ENCODE measurements at places on chromosomes 7 and 10.

GRCh38 chr10:96118604-96119450, 11.3 kb upstream of the ZNF518A start:
- DNase-seq: peak; percentile 85

DNA sequence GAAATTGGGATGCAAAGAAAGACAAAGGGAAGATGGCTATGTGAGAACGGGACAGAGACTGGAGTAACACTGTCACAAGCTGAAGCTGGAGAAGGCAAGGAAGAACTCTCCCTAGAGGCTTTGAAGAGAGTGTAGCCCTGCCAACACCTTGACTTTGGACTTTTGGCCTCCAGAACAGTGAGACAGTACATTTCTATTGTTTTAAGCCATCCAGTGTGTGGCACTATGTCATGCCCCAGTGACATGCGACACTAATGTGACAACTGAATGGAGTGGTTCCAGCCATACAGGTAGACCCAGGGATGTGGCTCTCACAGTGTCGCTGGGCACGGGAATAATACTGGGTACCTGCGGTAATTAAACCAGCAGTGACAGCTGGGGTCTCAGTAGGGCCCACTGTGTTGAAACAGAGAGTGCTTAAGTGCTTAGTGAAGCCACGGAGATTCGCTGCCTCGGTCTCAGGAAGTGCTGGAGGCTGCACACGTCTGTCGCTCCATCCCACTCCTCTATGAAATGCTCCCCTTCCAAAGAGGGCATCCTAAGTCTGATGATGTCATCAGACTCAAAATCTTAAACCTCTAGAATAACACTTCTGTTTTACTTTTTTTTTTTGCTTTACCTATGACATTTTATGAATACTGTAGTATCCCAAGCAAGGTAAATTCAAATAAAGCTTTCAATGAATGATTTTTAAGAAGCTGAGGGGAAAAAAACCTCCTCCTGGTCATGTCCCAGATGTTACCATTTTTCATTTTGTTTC, 154.6 kb upstream of the RHEB start:
- no peak for DNase-seq

DNA sequence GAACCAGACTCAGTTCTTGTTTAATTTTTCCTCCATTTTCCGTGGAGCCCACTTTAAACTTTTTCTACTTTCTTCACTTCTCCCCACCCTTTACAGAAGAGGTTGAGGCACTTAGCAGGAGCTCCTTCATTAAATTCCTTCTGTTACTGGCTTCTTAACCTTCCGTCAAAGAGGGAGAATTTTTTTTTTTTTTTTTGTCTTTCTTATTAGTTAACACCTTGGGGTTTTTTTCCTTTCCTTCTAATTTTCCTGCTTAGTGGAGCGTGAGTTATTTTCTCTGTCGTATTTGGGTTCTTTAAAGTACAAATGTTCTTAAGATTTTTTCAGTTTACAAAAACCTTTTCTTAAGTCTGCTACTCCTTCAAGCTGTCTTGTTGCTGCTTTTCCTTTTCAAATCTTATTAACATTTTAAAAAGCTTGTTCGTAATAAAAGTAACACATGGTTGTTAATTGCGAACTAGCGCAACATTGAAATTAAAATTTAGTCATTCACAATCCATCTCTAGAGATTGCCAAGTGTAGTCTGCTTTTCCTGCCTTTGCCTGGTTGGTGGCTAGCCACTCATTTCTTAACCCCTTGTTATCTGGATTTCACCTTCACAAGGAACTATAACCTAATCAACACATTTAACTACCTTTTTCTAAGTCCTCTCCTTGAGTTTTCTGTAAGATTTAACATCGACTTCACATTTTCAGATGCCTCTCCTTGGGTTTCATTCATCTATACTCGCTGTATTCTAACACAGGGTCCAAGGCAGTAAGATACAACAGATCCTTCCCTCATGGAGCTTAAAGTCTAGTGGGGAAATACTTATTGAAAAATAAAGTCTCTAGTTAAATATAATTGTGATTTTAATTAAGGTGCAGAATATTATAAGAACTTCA, 2.0 kb downstream of the BMPR1A start:
- peak; percentile 38 for DNase-seq

DNA sequence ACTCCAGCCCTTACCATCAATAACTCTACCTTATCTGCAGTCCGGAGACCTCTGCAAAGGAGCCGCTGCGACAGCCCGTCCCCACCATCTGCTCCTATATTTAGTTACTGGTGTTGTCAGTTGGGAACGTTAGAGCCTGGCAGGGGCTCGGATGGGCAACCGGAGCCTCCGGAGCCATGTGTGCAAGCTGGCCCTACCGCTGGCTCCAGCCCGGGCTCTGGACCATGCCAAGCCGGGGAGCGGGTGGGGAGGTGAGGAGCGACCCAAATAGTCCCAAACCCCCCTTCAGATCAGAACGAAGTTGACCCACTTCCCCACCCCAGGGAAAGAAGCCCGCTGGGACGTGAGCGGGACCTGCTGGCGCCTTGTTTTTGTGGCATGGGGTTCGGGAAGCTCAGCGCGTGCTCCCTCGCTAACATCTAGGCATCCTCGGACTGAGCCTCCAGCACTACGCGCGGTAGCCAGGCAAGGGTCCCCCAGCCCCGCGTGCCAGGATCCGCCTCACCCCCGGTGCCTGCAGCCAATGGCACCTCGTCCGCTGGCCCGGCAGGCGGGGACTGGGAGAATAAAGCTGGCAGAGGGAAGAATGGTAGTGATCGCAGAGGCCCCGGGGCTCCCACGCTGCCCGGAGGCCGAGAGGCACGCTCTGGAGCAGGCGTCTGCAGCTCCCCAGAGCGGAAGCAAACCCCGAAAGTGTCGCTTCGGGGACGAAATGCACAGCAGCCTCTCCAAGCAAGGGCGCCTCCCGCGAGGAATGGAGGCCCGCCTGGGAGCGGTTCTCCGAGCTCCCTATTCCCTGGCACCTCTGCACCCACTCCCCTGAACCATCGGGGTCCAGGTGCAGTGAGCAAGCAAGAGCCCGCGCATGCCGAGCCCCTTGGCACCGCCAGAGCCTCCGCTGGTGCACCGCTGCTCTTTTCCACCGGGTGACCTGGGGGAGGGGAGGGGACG, 679 bp downstream of the LRRC20 start:
- peak; percentile 80 for DNase-seq

GRCh38 chr7:92634924-92635519, 44.8 kb upstream of the FAM133B start:
- DNase-seq: peak; percentile 88

DNA sequence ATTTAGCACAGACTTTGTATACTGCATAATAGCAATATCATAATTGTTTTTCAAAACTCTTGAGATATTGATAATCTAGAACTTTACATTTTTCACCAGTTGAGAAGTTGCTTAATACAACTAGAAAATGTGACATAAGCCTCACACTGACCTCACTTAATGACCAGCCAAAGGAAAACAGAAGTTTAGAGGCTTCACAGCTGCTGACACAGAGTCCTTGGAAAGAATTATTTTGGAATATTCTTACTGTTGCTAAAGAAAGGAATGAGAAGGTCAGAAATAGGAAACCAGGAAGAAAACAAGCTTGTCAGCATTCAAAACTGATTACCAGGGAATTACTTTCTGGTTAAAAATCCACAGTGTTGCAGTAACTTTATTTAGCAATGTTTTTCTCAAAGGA, 35.5 kb upstream of the WASL start:
- no peak for DNase-seq

DNA sequence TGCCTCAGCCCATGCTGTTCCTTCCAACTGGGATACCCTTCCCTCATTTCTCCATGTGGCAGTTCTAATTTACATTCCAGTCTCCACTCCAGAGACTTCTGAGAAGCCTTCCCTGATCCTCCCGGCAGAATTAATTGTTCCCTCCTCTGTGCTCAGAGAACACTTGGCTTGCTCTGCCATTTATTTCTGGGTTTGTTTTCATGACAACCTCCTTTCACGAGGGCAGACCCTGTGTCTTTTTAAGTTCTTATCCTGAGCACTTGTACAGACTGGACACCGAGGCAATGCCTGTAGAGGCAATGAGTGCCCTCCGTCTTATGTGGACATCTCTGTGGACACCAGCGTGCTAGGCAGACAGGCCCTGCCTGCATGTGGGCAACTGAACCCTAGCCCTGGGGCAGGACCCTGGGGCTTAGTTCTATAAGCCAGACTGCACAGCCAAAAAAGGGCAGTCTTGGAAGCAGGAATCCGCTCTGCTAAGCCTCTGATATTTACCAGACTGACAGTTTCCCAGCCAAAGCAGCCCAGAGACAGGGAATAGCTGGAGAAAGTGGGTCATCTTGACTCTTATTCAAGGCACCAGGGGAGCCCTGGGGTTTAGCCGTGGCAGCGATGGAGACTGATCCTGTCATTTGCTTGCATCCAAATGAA, 474.0 kb downstream of the RPS24 start:
- no peak for DNase-seq

GRCh38 chr7:66419210-66419609, 209.5 kb upstream of the KCTD7 start:
- no peak for DNase-seq

GRCh38 chr7:53539558-53539957, 504.1 kb downstream of the POM121L12 start:
- DNase-seq: no peak

DNA sequence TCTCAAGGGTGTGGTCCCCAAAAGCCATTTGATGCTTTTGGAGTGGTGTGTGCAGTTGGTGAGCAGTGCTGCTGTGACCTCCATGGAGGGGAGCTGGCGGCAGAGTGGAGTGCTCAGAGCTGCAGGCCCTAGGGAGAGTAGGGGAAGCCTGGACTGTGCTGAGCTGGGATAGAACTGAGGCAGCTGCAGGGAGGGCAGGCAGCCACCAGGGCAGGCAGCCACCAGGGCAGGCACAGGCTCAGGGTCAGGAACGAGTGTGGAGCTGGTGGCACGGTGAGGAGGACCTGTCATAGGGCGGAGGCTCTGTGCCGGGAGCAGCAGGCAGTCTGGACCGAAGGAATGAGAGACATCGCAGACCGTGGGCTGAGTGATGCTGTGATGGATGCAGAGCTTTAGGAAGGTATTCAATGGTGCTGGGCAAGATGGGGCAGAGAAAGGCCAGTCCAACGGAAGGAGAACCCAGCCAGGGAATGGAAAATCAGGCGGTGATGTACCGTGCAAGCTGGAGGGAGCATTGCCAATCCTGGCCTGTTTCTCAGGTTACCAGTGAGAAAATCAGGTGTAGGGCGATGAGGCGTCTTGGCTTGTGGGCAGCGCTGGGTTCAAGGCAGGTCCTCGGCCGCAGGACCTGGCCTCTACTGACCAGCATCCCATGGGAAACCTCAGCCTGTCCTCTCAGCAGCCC, 152.6 kb downstream of the CAMK1D start:
- DNase-seq: no peak

DNA sequence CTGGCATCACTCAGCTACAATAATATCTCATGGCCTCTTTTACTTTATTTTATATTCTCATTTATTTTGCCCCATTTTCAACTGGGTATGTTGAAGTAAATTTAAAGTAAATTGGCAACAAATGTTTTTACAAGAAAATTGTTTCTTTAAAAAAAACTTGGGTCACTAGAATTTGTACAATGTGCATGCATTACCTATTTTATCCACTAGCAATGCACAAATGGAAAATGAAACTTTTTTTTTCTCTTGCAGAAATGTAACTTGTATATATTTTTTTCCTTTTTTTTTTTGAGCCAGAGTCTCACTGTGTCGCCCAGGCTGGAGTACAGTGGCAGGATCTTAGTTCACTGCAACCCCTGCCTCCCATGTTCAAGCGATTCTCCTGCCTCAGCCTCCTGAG, 10.3 kb upstream of the H2AZ2 start:
- peak; percentile 9 for DNase-seq

DNA sequence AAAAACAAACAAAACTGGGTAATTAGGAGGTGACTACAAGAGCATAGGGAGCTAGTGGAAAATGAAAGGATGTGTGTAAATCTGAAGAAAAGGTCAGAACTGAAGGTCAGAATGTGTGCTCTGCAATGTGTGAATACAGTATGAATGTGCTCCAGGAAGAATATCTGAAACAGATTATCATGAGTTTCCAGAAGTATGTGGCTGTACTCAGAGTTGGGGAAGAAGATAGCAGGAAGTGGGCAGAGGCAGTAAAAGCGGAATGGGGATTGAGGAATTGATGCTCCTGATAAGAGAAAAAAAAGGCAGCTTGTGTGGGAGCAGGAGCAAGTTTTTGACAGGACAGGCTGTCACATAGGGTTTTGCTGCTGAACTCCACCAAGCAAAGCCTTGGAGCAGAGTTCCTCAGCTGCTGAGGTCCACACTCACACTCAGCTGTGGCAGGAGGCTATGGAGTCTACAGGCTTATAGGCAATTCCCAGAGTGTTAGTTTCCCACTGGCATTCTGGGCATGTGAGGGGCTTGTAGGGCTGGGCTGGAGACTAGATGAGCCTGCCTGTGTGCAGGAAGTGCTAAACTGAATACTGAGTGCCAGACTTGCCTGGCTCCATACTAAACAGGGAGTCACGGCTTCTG, 22.9 kb downstream of the H2AZ2 start:
- DNase-seq: no peak

- DNase-seq: peak; percentile 87
Observed at GRCh38 chr10:102394801-102395399, 605 bp upstream of the NFKB2 start.

DNA sequence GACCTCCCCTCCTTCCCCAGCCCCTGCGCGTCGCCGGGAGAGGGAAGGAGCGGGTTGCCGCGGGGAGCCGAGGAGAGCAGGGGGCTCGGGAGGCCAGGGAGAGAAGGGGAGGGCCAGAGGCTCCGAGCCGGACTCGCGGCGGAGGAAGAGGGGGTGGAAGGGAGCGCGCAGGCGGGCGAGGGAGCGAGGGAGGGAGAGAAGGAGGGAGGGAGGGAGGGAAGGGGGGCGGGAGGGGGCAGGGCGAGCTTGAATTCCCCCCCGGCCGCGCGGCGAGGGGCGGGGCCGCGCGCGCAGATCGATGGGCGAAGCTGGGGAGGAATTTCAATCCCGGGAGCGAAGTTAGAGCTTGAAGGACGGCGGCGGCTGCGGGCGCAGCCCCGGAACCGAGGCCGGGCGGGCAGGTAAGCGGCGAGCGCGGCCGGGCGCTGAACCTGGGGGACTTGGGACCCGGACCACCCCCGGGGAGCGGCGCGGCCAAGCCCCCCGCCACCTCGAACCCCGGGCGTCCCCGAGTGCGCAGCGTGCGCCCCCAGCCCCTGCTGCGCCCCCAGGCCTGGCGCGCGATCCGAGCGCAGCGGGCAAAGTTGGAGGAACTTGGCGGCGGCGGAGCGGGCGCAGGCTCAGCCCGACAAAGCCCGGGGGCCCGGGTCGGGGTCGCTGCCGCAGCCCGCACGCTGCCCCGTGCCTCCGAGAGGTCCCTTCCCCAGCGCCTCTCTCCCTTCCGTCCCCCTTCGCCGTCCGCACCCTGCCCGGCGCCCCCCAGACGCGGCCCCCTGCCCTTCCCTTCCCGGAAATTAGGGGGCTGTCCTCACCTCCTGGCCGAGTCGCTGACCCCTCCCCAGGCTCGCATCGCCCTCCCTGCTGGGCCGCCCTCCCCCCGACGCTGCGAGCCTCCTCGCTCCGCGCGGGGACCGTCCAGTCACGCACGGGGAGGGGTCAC, at the start of gene ELFN1:
Gene ELFN1 (plus strand): TSS at position 324 of the 940 bp plus-strand sequence. CDS start 74,320 bp downstream, outside the sequence.
- peak; percentile 40 for DNase-seq

Measured in DMS53 (cell line).